ENCODE measurements at places on chromosomes 12 and 14.

DNA sequence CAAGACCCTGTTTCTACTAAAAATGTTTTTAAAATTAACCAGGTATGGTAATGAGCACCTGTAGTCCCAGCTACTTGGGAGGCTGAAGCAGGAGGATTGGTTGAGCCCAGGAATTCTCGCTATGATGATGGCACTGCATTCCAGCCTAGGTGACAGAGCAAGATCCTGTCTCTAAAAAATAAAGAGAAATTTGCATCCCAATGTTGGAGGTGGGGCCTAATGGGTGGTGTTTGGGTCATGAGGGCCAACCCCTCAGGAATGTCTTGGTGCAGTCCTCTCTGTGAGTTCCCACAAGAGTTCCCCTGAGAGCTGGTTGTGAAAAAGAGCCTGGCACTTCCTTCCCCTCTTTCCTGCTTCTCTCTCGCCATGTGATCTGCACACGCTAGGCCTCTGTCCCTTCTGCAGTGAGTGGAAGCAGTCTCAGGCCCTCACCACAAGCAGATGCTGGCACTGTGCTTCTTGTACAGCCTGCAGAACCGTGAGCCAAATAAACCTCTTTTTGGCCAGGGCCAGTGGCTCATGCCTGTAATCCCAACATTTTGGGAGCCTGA is 11.3 kb downstream of the ACOT6 start:
- no peak for DNase-seq

- no peak for DNase-seq
These were observed 193.0 kb downstream of the SYT1 start for GRCh38 chr12:79057540-79057939.

- DNase-seq: no peak
These were observed 6.1 kb upstream of the PRKCH start for GRCh38 chr14:61315313-61315712.

DNA sequence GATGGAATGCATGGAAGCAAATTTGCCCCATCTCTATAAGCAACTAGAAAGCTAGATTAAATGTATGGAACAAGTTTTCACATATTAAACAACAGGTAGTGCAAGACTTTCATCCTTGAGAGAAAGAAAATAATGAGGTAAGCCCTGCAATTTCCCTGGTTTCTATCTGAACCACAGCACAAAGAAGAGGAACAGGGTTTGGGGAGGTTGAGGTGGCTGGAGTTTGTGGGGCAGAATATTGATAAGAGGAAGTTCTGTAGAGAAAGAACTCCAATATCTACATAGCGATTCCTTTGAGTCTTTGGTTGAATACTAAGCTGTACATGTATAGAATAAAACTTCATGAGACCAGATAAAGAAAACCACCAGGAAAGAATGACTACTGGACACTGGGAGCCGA is 96.3 kb upstream of the CCND2 start:
- DNase-seq: no peak

DNA sequence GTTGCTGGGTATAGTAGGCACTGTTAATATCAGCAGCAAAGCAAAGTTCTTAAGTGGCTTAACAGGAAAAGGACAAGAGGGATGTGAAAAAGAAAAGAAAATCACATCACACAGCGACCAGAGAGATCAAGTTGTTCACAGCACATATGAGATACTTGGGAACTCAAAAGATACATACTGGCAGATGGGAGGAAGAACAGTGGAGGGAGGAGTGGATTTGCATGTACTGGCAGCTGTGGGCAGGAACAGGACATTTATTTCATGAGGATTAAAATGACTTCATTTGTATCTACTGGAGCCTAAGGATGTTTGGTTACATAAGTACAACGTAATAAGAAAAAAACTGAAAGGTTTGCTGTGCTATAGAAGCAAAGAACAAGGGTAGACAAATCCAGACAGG is 136.5 kb upstream of the IFNG-AS1 start:
- DNase-seq: no peak

DNA sequence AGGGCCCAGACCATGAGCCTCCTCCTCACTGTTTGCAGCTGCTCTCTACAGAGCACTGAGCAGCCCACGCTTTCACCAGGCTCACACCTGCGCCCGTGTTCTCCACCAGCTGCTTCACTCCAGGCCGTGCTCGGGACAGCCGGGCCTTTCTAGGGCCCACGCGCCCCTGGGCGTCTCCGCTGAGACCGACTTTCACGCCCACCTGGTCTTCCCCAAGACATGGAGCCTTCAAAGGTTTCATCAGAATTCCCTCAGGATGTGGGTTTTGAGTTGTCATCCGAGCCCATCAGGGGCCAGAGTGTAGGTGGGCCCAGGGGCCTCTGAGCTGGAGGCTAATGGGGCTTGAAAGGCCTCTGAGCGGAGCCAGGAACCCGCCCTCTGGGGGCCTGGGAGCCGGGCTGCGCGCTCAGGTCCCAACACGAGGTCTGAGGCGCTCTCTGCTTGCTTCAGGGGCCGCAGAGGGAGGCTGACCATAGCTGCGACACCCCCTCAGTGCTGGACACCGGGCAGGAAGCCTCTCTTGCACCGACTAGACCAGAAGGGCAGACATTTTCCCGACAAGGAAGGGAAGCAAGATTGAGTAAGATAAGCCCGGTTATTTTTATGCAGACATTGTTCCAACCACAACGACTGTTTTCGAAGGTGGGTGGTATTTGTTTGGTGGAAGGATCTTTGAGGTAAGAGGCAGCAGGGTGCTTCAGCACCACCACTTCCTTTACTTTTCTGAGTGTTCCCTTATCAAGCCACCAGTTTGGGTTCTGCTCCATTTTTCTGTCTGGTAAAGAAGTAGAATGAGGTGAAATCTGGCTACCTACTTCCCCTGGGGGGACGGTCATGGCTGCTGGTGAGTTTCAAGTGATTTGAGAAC is 125.0 kb upstream of the FUT8 start:
- DNase-seq: no peak

DNA sequence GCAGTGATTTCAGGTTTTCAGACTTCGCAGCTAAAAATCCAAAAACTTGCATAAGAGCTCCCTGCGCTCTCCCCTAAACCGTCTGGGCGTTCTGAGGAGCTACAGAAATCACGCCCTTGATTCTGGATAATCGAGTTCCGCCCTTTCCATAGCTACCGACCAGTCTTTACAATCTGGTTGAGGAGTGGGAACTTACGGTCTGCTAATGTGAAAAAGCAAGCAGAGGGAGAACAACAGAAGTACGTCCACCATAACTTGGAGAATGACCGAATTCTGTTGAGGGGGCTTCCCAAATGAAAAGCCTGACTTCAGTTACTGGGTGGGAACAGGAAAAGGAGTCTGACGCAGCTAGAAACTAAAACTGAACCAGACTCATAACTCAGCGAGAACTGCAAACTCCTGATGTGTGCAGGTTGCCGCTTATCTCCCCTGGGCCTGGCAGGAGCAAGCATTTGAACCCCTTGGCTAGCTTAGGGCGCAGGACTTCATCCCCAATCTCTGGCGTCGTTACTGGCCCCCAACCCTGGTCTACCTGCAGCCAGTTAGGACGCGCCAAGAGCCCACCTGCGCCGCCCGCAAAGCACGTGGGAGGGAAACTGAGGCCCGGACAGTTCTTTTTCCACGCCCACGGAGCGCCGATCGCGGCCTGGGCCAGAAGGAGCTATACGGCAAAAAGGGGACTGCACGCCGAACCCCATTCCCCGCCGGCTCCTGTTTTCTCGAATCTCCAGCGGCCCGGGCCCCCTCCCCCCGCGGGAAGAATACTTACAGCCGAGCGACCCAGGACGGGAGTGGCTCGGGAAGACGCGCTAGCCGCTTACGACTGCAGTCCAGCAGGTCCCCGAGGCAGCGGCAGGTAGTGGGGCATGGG is 838 bp downstream of the LRIG3 start:
- no peak for DNase-seq

- no peak for DNase-seq
These were observed 141.1 kb downstream of the HMGA2 start for GRCh38 chr12:65965358-65965757.

DNA sequence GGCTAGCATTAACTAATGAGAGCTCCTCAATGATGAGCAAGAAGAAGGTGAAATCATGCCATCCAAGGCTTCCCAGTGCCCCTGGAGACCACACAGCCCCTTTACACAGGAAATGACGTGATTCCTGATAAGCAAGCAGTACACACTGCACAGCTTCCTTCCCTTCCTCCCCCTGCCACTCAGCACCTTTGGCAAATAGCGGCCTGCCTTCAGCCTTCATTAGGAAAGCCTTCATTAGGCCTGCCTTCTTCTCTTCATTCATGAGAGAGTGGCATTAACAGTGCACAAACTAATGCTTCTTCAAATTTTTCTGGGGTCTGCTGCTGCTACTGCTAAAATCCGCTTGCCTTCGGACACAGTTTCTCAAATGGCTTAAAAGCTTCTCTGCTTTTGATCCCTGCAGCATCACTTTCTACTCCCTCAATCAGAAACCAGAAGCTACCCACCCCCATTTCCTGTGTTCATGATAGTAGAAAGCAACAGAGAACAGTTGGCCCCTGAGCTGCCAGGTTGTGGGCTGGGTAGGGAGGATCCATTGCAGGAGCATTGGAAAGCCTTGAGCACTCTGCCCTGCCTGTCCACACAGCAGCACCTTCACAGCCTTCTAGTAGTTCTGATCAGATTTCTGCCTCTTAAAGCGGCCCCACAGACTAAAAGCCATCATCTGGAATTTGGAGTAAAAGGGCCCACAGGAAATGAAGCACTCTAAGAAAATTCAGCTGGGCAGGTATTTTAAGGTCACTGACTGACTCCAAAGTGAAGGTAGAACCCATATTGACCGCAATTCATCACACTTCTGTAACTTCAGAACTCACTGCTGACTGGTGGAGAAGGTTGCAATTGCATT is 103.8 kb upstream of the ETV6 start:
- peak; percentile 28 for DNase-seq

- no peak for DNase-seq
These were observed 5.6 kb downstream of the KRR1 start for GRCh38 chr12:75505706-75506312.

DNA sequence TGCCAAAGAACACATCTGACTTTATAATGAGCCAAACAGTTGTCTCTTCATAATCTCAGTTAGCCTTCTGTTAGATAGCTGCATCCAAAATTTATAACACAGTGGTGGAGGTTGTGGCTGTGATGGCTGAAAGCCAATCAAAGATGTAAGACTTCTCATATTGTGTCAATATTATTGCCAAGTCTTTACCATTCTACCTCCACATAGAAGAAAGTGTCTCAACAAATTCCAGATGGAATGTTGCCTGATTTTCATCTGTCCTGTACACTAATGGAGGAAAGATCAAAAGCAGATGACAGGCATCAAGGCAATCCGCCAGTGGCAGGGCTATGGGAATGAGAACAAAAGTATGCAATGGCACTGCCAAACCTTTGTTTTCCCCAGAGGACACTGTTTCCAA is 813.1 kb upstream of the NOVA1 start:
- DNase-seq: no peak

GRCh38 chr14:76918782-76919394 is 92.7 kb downstream of the LRRC74A start:
- DNase-seq: no peak

DNA sequence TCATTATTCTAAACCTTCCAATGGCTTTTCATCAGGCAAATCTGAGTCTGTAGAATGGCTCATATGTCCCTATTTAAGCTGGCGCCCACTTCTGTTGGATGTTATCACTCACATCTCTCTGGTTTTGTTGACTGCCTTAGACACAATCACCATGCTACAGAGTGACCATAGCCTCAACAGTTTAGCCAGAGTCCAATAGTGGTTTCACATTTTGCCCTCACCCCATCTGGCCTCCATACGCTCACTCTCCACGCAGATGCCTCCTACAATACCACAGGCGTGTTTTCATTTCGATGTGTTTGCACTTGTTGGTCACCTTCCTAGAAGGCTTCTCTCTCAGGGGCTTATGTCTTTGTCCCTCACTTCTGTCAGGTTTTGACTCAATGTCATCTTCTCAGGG is 3.4 kb downstream of the KLRB1 start:
- DNase-seq: no peak

- no peak for DNase-seq
These were observed 43.7 kb downstream of the GRIN2B start for GRCh38 chr12:13937735-13938134.

GRCh38 chr14:51386983-51387735 is 147.1 kb downstream of the TMX1 start:
- DNase-seq: no peak

DNA sequence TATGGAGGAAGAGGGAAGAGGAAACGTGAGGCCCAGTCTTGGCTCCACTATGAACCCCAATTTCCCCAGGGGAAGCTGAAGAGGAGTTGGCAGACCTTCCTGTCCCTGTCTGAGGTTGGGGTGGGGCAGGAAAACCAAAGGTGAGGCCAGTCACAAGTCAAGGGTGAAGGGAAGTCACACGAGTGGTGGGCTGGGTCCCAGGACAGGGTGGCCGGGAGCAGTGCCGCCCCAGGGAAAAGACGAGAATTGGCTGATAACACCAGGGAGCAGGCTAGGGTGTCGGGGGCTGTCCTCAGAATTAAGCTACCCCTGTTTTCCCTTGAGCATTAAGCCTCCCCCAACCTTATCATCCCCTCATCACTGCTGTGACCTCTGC is 3.1 kb downstream of the VDR start:
- no peak for DNase-seq

DNA sequence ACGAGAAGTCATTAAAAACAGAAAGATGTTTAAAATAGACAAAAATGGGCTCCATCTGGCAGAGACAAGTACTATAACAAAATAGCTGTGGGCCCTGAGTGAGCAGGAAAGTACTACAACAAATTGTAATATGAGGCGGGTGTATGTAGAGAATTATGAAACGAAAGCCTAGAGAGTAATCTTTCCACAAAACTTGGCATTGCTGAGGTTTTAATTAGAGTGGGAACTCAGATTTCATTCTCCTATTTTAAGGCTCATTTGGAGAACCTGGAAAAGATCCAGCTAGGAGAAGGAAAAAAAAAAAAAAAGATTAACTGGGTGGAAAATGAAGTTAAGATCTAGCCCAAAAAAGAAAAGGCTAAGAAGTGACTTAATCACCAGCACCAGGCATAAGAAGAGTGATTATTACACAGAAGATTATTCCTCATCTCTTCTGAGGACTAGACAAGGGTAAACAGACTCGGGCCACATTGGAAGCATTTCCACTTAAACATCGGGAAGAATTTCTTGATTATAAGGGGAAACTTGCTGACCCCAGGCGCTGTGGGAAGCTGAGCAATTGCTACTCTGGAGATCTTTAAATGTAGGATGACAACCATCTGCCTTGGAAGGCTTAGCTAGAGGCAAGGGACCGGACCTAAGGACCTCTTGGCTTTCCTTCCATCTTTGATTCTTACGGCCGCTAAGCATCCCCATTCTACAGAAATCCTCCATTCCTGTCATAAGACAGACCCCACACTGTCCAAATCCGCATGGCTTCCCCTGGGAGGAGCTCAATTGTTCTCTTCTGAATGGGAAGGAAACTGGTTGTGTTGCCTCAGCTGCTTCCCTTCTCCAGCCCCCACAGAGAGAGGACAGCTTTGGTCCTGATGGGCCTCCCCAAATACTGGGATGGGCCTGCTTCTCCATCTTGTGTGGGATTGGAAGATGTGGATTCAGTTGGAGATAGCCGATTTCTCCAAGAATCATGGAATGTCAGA is 40.6 kb downstream of the IGF1 start:
- DNase-seq: no peak

DNA sequence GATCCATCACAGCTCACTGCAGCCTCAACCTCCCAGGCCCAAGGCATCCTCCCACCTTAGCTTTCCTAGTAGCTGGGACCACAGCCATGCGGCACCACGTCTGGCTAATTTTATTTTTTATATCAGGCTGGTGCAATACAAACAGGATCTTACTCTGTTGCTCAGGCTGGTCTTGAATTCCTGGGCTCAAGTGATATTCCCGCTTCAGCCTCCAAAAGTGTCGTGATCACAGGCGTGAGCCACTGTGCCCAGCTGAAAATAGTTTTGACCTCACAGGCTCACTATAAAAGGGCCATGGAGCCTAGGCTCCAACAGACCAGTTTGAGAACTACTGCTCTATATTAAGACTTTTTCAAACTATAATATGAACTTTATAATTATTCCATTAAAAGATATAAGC is 37.3 kb downstream of the SNX6 start:
- DNase-seq: no peak

All from T follicular helper cell (primary cell).